ENCODE measurements at places on chromosomes 13 and 19.

- DNase-seq, result peak; percentile 90
Observed at GRCh38 chr19:17718947-17719711, at the start of gene MAP1S. TSS of gene MAP1S (plus strand) at chr19:17719480. CDS start at chr19:17719503, 23 bp downstream.

- DNase-seq, result peak; percentile 11
Observed at GRCh38 chr19:19420570-19421298, 15.3 kb downstream of the GATAD2A start.

- DNase-seq, result no peak
Observed at GRCh38 chr19:18502246-18502637, 19.6 kb downstream of the ELL start.

DNA sequence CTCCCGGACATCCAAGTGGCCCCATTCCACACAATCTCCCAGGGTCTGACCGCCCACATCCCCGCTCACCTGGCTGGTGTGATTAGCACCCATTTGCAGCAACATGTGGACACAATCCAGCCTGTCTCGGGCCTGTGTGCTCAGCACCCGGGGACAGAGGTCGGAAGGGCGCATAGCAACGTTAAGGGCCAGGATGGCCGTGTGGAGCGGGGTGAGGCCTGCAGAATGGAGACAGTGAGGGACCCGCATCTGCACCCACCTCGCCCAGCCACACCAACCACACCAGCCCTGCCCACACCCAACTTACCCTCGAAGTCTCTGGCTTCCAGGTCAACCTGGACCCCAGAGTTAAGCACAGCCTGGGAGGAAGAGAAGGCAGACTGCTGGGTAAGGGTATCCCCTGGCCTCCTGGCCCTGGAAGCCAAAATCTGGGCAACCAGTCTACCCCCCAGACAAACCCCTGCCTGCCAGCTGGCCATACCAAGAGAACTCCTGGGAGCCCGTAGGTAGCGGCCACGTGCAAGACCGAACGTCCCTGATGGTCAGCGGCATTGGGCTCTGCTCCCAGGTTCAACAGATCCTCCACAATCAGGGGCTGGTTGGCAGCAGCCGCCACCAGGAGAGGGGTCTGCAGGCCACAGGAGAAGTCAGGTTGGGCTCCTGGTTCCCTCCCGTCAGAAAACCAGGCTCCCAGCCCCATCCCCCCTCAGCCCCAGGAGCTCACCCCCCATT lies 4.3 kb downstream of the NFKBID start:
- no peak for DNase-seq

DNA sequence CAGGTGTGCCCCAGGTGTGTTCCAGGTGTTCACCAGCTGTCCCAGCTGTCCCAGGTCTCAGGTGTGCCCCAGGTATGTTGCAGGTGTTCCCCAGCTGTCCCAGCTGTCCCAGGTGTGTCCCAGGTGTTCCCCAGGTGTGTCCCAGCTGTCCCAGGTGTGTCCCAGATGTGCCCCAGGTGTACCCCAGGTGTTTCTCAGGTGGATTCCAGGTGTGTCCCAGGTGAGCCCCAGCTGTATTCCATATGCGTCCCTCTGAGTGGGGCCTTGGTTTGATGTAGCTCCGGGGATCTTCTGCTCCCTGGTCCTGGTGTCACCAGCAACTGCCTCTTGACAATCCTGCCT lies 719 bp upstream of the GRK1 start:
- peak; percentile 14 for DNase-seq

DNA sequence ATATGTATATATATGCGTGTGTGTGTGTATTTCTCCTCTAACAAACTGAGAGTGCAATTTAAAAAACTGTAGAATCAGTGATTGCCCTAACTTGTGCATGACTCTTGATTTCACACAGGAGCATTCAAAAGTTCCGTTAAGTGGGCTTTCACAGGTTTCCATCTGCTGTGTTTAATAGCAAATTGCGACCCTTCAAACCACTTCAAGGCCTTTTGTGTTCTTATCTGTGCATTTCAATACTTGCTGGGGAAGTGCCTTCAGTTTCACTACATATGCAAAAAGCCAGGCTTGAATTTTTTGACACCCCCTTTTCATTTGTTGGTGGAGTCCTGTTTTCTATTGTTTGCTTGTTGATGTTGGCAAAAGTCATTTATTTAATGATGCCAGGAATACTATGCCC lies 158.0 kb downstream of the TM9SF2 start:
- DNase-seq, result peak; percentile 35

GRCh38 chr13:112131081-112131712 lies 64.2 kb downstream of the SOX1 start:
- DNase-seq, result no peak

- DNase-seq, result no peak
Observed at GRCh38 chr19:43464134-43464775, 1.2 kb downstream of the LYPD3 start.

- no peak for DNase-seq
Observed at GRCh38 chr19:44702551-44703176, 3.7 kb downstream of the CEACAM16 start.

DNA sequence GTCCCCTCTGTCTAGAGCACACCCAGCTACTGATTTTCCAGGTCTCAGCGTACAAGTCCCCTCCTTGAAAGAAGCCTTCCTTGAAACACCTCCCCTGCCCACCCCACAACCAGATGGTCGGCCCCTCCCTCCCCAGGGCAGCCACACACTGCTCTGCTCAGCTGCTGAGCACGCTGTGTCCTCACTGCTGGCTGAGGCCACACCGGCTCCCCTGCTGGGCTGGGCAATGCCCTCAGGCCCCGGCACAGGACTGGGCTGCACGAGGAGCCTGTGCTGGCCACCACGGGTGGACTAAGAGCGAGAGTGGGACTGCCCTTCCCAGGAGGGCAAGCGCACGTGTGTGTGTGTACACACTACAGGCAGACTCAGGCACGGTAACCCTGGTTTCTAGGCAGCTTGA lies 11.8 kb upstream of the RSPH6A start:
- no peak for DNase-seq

GRCh38 chr13:24495151-24495729 lies 17.3 kb downstream of the PARP4 start:
- DNase-seq, result no peak

DNA sequence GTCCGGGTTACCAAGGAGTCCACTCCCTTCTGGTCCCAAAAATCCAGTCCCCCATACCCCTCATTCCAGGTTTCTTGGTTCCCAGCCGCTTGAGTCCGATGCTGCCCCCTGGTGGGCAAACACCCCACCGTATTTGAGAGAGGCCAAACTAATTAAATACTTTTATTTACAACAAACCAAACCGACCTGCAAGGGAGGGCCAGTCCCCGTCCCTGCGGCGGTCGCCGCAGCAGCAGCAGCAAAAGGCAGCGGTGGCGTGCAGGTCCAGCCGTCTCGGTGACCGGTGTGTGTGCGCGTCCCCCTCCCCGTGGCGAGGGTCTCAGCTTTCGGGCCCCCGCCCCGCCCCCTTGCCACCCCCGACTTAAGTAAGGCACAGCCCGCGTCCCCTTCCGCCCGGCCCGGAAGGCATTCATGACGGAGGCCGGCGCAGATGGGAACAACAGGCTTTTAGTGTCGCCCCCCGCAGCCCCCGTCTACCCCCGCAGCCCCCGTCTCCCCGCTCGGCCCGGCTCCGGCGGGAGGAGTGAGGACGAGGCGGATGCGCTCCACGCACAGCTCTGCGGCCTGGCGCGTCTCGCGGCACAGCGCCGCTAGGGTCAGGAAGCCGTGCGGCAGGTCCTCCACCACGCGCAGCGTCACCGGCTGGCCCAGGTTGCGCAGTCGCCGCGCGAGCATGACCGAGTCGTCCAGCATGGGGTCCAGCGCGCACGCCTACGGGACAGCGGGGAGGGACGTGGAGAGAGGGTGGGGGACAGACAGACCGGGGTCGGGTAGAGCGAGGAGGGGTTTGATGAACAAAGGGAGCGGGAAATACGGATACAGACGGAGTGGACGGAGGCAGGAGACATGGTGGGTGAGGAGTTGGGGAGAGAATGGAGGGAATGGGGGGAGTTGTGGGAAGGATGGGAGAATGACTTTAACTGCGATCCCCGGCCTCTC lies 11.5 kb upstream of the CNFN start:
- DNase-seq, result peak; percentile 93

GRCh38 chr19:10420444-10421239 lies at the start of gene PDE4A:
TSS of gene PDE4A (plus strand) at chr19:10420538. CDS start at chr19:10420765, 227 bp downstream.
- peak; percentile 32 for DNase-seq

DNA sequence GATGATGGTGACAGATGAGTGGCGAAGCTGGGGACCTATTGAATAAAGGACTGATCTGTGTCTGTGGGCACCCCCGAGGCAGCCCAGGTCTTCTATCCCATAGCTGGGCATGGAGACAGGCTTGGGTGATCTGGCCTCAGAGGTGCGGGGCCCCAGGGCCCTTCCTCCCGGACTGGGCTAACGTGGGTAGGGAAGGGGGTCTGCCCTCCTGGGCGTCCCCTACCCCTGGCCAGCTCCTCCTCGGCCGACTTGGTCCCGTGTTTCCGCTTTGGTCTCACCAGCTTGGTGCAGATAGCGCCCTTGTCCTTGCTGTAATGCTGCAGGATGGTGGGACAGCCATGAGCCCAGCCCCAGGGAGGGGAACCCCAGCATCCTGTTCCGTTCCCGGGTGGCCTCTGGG lies 3.3 kb downstream of the MATK start:
- DNase-seq, result no peak

DNA sequence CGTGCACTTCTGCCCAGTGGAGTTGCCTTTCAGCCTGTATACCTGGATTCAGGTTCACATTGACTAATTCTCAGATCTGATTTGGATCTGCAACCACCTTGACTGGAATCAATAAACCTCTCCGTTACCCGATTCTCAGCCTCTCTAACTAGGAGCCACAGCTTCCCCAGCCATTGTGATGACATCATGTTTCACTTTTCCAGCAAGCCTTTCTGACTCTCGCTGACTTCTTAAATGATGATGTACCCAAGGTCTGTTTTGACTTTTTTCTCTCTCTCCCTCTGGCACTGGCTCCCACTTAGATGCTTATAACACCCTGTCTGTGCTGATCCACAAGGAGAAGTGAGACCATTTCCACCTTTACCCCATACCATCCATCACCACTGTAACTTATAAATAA lies 13.5 kb upstream of the FAM124A start:
- no peak for DNase-seq

GRCh38 chr19:47598407-47599349 lies 10.3 kb upstream of the BICRA start:
- DNase-seq, result no peak

- no peak for DNase-seq
Observed at GRCh38 chr19:45922281-45922680, 7.7 kb upstream of the NANOS2 start.

DNA sequence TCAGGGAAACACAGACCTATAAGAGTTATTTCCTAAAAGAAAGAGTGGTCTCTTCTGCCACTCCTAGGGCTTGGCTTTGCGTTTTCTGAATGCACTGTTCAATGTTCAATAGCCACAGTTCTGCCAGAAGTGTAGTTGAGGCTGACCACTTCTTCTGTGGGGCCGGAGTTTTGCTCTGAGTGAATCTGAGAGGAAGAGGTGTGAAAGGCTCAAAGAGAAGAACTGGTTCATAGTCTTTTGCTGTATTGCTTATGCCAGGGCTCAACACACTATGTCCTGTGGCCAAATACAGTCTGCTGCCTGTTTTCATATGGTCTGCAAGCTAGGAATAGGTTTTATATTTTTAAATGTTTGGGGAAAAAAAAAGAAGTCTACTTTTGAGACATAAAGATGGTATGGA lies 128.2 kb downstream of the STOML3 start:
- DNase-seq, result no peak

DNA sequence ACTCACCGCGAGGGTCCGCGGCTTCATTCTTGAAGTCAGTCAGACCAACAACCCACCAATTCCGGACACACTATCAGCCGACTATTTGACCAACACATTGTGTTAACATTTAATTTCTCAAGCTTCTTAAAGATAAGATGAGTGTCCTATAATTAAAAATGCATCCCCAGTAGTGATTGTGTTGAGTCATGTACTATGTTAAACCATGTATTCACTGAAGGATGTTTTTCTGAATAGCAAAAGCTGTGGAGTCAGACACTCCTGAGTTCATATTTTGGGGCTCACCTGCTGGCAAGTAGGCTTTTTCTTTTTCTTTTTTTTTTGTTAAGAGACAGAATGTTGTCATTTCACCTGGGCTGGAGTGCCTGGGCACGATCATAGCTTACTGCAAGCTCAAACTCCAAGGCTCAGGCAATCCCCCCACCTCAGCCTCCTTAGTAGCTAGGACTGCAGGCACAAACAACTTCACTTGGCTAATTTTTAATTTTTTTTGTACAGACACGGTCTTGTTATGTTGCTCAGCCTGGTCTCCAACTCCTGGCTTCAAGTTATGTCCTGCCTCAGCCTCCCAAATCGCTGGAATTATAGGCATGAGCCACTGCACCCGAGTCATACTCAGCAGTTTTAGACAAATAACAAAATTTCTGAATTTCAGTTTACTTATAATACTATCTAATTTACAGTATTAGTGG lies 606.9 kb downstream of the PCDH9 start:
- DNase-seq, result no peak
